Occipital lobe (tissue), 3 donors: ENCODE measurements at places on chromosomes 5 and 9. TPM values are rescaled to one million over a fixed set of nuclear protein-coding genes. Genes with fewer than 3 reads are reported as not detected.

- DNase-seq = no peak
Measured at GRCh38 chr5:92836855-92837755, 743.9 kb downstream of the NR2F1-AS1 start.

Gene NRG2
- 4.1 TPM for total RNA-seq

GRCh38 chr5:78328585-78329173, 31.7 kb upstream of the SCAMP1 start:
- no peak for DNase-seq

DNA sequence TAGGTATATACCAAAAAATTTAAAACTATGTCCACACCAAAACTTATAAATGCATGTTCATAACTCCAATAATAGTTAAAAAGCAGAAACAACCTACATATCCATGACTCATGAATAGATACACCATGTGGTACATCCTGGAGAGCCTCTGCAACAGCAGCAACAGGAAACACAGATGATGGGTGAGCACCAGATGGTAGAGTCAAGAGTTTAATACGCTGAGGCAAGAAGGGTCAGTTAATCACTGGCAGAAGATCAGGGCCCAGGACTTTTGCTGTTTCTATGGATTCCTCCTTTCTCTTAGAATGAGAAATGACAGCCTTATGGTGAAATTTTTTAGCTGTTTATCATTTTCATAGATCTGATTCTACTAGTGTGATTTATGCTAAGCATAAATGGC, 351.8 kb upstream of the ADAMTSL1 start:
- no peak for DNase-seq

Gene CARD9
- total RNA-seq = 0.47 TPM

DNA sequence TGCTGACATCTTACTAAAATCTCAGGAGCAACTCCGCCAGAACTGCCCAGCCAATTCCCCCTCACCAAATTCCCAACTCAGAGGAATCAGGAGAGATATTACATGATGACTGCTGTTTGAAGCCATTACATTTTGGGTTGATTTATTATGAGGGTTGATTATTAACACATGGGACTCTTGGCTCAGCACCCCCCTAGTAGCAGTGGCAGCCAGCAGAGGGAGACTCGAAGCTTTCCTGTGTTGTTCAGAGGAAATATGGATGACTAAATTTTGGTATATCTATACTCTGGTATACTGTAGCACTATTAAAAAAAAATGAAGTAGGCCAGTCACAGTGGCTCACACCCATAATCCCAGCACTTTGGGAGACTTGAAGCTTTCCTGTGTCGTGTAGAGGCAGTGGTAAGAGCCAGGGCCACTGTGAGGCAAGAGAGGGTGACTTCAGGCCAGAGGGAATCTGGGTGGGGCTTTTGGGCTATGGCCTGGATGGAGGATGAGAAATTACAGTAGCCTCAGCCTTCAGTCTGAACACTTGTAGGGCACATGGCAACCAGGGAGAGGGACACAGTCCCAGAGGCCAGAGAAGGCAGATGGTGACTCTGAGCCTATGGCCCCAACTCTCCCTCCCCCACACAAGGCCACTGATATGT, 111.4 kb downstream of the LHX2 start:
- DNase-seq = no peak

- DNase-seq = no peak
Measured at GRCh38 chr9:23707249-23707648, 118.8 kb downstream of the ELAVL2 start.

Gene PCDHGA2
- total RNA-seq = 6.9 TPM

GRCh38 chr5:120789918-120790317, 325.8 kb downstream of the PRR16 start:
- no peak for DNase-seq
